Activated naive CD4-positive, alpha-beta T cell treated with anti-CD3 and anti-CD28 coated beads for 36 hours (primary cell): ENCODE measurements at places on chromosomes 3 and 15.

DNA sequence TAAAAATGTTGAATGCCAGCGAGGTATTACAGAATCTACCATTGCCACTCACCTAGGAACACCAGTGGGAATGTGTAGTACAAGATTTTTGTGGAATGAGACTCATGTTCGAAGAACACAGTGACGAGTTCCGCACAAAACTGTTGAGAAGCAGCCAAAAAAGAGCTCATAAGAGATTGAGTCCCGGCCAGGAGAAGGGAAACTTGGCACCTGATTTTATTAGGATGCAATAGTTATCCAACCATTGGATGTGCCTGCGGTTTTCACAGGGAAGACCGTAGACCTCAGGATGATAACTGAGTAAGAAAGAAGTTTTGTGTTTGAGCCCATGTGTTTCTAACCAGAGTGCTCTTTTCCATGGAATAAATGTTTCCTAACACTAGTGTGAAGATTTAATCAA lies 88.9 kb downstream of the PTPRG start:
- no peak for DNase-seq

DNA sequence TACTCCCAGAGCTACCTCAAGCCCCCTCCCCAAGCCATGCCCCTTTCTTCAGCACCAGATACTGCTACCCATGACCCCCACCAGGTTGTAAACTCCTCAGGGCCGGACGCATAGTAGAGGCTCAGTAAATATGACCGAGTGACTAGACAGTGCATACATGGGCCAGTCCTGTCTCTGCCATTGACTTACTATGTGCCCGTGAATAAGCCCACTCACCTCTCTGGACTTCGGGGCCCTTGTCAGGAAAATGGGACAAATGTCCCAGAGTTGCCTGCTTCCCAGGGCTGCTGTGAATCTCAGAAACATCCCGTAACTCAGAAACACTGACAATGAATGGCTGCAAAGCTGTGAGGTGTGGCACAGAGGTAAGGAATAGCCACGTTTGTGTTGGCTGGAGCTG lies 48.2 kb upstream of the FGD5 start:
- no peak for DNase-seq

GRCh38 chr3:160134964-160135363 lies 90.3 kb upstream of the C3orf80 start:
- no peak for DNase-seq

DNA sequence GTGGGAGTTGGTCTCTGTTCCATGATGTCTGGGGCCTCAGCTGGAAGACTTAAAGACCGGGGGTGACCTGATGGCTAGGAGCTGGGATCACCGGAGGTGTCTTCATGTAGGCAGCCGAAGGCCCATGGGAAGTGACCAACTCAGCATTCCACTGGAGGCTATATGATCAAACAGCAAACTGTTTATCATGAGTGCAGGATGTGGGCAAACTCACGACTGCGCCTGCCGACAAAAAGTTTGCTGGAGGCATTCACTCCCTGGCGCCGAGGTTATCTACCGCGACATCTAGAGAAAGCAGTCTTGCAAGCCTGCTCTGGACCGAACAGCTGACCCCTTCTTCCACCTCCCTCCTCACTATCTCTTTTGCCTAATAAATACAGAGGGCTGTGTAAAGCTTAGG lies 62.7 kb upstream of the NR2C2 start:
- peak; percentile 58 for DNase-seq

GRCh38 chr3:45688194-45688881 lies 858 bp upstream of the SACM1L start:
- peak; percentile 39 for DNase-seq

DNA sequence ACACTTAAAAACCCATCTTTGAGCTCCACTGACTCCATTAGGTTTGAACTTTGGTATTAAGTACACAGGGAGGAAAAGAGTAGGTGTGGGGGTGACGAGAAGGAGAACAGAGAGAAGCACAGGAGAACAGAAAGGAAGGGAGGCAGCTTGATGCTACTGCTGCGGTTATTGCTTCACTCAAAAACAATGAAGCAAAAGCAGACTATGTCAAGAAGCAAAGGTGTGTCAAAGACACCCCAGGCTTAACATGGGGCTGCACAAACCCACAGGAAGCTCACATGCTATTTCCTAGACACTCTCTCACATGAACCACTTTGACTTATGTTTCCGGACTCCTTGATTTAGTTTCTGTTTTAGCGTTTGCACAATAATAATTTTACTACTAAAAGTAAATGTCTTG lies 961.0 kb upstream of the CFAP20DC start:
- peak; percentile 80 for DNase-seq

- DNase-seq, result peak; percentile 75
Observed at GRCh38 chr3:108477511-108478147, 32.8 kb downstream of the MYH15 start.

DNA sequence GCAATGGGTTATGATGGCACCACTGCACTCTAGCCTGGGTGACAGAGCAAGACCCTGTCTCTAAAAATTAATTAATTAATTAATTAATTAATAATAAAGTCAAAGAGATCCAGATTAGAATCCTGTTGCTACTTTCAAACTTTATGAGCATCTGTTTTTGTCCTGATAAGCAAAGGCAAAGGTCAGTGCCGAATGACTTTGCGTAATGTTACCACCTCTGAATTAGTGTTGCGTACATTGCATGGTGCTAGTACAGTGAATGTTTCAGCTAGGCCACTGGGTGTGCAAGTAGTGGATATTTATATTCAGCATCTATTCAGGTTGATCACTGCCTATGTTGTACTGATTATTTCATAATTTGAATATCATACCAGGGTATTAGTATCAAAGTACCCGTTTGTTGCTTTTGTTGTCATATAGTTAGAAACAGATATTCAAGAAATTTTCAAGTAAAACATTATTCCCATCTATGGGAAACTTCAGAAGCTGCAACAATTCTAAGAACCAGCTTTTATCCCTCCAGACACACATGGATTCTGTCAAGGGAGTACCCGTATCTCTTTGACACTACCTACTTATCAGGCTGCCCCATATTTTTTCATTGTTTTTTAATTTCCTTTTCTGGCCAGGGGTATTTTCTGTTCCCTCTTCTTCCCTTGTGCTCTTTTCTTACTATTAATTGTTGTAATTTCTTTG lies 127.1 kb upstream of the GRM7 start:
- DNase-seq, result no peak

- DNase-seq, result no peak
Observed at GRCh38 chr15:31306426-31307269, 20.0 kb upstream of the KLF13 start.

GRCh38 chr3:50623840-50624474 lies 7.0 kb downstream of the MAPKAPK3 start:
- DNase-seq, result peak; percentile 87

GRCh38 chr3:121707531-121708273 lies 41.8 kb downstream of the GOLGB1 start:
- DNase-seq, result no peak

- DNase-seq, result no peak
Observed at GRCh38 chr3:8864402-8865350, 95.3 kb upstream of the OXTR start.

GRCh38 chr3:58062472-58062871 lies 54.2 kb downstream of the FLNB start:
- DNase-seq, result no peak

- no peak for DNase-seq
Observed at GRCh38 chr15:82039871-82040270, 5.9 kb downstream of the MEX3B start.

- no peak for DNase-seq
Observed at GRCh38 chr15:44971036-44971435, 14.5 kb downstream of the TERB2 start.

DNA sequence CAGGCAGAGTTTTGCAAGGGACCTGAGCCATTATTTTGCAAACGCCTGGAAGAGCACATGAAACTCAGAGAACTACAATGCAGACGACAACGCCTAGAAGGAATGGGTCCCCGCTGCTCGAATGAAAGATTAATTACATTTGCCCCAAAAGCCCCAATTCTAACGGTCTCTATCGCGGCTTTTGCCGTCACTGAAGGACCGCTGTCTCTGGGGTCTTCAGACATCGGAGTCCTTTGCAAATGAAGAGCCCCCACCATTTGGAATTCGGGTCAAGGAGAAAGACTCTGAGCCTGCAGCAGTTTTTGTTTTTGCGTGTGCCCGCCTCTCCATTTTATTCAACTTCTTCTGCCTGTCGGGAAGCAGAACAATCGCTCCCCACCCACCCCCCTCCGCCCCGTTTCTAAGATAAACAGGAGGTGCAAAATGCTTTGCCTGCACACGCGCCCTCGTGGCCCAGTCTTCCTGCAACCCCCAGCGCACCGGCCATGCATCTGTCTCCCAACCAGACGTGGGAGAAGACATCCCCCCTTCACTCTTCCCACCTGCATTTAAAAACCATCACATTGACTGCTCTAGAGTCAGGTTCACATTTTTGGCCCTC lies 13.5 kb downstream of the SOX2 start:
- DNase-seq, result no peak

GRCh38 chr15:100873029-100873677 lies 6.5 kb upstream of the ALDH1A3 start:
- DNase-seq, result peak; percentile 74

DNA sequence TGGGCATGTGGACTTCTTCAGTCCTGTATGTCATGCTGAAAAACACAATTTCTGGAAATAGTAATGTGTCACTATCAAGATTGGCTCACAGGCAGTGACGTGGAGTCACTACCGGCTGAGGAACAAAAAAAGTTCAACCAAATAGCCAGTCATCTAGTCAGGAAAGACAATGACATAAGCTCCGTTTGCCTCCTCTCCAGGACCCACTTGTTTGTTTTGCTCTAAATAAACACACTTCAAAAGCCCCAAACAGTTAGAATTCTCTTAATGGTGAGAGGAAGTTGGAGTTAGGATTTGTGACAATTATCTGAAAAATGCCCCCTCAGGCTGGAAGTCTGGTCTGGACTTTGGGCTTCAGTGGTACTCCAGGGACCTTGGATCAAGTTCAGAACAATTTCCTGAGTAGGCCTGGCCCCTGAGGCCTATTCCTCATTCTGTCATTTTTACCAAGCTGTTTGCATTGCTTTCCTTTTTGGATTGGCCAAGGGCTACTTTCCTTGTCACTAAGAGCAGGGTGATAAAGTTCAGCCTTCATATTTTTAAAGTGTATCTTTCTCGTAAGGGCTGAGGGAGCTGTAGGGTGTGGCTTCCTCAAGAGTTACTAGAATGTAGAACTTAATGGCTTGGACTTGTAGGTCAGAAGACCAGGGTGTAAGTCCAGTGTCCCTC lies 98.9 kb downstream of the EOMES start:
- no peak for DNase-seq

DNA sequence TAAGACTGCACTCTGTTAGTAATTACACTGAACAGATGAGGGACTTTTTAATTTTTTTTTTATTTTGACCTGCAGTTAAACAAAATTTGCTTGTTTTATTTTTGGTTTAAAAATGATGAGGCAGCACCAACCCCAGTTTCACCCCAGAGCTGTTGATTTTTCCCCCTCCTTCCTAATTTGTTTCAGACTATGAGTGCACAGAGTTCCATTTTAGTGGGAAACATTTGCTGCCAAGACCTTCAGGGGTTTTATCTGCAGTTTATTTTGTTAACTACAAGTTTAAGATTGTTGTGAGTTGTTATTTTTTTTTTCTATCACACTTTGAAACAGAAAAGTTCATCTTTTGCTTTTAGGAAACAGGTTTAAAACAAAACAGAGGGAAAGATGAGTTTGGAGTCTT lies 455.9 kb upstream of the NR2F2 start:
- no peak for DNase-seq

GRCh38 chr15:63920504-63921175 lies 86.9 kb upstream of the HERC1 start:
- DNase-seq, result peak; percentile 48

DNA sequence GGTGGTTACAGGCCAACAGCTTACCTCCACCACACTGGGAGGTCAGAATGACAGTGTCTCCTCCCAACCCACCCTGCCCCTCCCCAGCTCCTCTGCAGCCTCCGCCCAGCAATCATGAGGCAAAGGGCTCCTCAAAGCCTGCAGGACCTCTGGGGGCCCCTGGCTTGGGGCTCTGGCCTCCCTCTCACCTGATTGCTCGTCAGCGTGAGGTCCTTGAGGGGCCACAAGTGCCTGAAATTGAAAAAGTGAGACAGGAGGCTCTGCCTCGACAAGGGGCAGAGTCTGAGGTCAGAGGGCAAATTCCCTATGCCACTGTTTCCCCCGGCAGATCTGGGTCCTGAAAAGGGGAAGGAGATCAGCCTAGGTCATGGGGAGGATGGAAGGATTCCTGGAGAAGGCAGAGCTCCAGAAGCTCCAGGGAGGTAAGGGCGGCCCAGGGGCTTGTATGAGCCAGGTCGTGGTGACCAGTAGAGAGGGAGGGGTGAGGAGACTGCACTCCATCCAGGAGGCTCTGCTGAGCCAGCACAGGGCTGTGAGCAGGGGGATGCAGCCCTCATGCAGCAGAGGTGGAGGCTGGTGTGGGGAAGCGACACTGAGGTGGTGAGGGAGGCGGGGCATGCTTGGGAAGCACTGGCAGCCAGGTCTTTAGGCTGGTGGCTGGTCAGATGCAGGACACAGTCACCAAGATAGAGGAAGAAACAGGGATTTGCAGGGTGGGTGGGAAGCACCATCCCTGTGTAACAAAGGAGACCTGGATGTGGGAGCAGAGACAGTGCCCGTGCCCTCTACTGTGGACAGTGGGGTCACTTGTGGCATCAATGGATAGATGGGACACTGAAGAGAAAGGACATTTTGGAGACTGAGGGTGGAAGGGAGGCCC lies 20.1 kb downstream of the ALS2CL start:
- DNase-seq, result no peak

GRCh38 chr3:28575100-28575745 lies 226.6 kb upstream of the AZI2 start:
- DNase-seq, result no peak

DNA sequence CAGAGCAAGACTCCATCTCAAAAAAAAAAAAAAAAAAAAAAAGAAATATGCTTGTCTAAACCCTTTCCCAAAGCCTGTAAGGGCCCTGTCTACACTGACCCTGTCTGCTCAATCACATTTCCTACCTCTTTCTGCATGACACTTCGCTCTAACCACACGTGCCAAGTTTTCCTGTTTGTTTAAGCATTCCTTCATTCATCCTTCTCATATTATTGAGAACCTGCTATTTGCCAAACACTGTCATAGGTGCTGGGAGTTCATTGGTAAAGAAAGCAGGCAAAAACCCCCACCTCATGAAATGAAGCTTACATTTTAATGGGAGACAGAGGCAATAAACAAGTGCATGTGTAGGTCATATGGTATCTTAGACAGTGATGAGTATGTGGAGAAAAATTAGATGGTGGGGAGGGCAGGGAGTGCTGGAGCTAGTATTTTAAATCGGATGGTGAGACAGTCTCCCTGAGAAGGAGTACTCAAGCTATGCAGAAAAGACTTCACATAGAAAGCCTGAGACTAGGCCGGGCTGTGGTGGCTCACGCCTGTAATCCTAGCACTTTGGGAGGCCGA lies 48.0 kb downstream of the B3GNT5 start:
- DNase-seq, result no peak

- DNase-seq, result no peak
Observed at GRCh38 chr3:154779571-154779970, 300.5 kb upstream of the MME start.

DNA sequence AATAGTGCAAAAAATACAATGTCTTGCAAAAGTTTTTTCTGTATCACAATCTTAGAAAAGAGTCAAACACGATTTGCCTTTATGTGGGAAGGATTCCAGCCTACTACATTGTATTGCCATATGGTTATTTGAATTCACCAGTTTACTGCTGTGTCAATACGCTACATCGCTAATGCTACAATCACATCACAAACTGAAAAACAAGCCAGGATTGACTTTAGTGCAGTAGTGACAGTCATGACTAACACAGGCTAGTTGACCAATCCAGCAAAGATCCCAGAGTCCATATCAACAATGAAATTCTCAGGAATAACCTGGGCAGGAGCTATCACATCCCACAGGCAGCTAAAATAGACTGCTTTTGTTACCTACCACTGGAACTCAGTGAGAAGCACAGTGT lies 67.0 kb downstream of the IL12A start:
- DNase-seq, result no peak
